ENCODE measurements at places on chromosomes 13 and 19. TPM values are rescaled to one million over a fixed set of nuclear protein-coding genes. Genes with fewer than 3 reads are reported as not detected.
A peak's percentile ranks its signal among the peaks of the same experiment; 100 is the strongest.

GRCh38 chr19:47094557-47095475 is 18.8 kb downstream of the ZC3H4 start:
- H3K36me3 ChIP-seq = peaks cover 81% of the 10 kb centered on the region
- no peaks in the 10 kb centered on the region for H3K27me3 ChIP-seq
- H3K4me1 ChIP-seq = peaks cover 71% of the 10 kb centered on the region
- peak overlapping the region; percentile 95 for H3K27ac ChIP-seq
- peak overlapping the region; percentile 65 for H3K4me3 ChIP-seq

- H3K27me3 ChIP-seq = no peaks in the 10 kb centered on the region
- H3K27ac ChIP-seq = no peak overlapping the region
- H3K4me1 ChIP-seq = peaks cover 16% of the 10 kb centered on the region
- no peak for DNase-seq
- no peak overlapping the region for H3K4me3 ChIP-seq
Observed at GRCh38 chr13:45242070-45242469, 41.2 kb upstream of the KCTD4 start.

- H3K27me3 ChIP-seq = no peaks in the 10 kb centered on the region
- peaks cover 12% of the 10 kb centered on the region for H3K4me1 ChIP-seq
- peaks cover 22% of the 10 kb centered on the region for H3K36me3 ChIP-seq
- no peak overlapping the region for H3K4me3 ChIP-seq
Observed at GRCh38 chr19:1227304-1228054, 10.3 kb downstream of the CBARP start.

DNA sequence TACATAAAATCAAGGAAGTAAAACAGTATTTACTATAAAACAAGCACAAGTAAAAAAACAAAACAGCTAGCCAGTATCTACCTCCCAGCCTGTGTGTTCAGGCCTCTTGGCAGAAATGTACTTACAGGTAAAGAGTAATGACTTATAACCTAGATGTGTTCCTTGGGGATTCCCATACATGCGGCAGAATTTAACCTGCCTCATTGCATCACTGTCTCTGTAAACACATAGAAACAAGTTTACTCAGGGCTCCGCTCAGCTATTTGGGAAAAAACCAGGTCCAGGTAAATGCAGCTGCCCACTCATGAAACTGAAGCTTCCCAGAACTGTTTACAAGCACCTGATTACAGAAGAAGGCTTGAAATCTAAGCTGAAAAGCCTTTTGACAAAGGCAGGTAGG is 50.7 kb upstream of the SERP2 start:
- no peaks in the 10 kb centered on the region for H3K36me3 ChIP-seq
- H3K4me3 ChIP-seq = no peak overlapping the region
- DNase-seq = no peak
- no peaks in the 10 kb centered on the region for H3K27me3 ChIP-seq
- H3K27ac ChIP-seq = no peak overlapping the region

- H3K27me3 ChIP-seq = no peaks in the 10 kb centered on the region
- no peak for DNase-seq
- peaks cover 50% of the 10 kb centered on the region for H3K4me1 ChIP-seq
- H3K4me3 ChIP-seq = peak overlapping the region; percentile 63
Observed at GRCh38 chr19:41324231-41324702, 14.3 kb downstream of the CCDC97 start.

DNA sequence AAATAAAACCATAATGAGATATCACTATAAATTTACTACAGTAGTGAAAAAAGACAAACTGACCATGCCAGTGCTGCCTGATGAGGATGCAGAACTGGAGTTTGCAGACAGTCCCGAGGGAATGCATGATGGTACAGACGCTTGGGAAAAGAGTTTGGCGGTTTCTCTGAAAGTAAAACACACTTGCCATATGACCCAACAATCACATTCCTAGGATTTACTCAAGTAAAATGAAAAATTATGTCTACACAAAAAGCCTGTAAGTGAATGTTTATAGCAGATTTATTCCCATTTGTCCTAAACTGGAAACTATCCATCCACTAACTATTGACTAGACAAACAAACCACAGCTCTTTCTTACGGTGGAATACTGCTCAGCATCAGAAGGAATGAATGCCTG is 271.0 kb downstream of the DNAJC15 start:
- H3K4me1 ChIP-seq = no peaks in the 10 kb centered on the region
- peaks cover 10% of the 10 kb centered on the region for H3K27me3 ChIP-seq
- no peaks in the 10 kb centered on the region for H3K36me3 ChIP-seq
- H3K4me3 ChIP-seq = no peak overlapping the region

GRCh38 chr13:73065036-73065435 is 6.2 kb downstream of the KLF5 start:
- no peaks in the 10 kb centered on the region for H3K27me3 ChIP-seq
- H3K4me1 ChIP-seq = no peaks in the 10 kb centered on the region
- H3K4me3 ChIP-seq = peak overlapping the region; percentile 87
- peak overlapping the region; percentile 61 for H3K27ac ChIP-seq
- H3K36me3 ChIP-seq = peaks cover 92% of the 10 kb centered on the region

DNA sequence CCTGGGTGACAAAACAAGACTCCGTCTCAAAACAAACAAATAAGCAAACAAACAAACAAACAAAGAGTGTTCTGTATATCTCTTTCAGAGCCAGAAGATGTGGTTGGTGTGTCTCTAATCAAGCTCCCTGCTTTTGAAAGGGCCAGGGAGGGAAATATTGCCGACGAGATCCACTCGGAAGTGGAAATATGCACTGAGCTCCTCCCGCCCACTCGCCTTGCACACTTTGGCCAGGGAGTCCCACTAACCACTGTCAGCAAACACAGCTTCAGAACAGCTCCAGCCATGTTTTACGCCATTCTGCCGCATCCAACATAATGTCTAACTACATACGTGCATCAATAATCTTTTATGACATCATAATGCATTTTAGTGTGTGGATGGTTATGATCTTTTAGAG is 155.5 kb upstream of the VSTM2B start:
- no peaks in the 10 kb centered on the region for H3K4me1 ChIP-seq
- H3K27ac ChIP-seq = no peak overlapping the region
- DNase-seq = no peak
- H3K36me3 ChIP-seq = no peaks in the 10 kb centered on the region
- peaks cover 59% of the 10 kb centered on the region for H3K27me3 ChIP-seq

GRCh38 chr13:94481941-94482340 is 2.5 kb upstream of the DCT start:
- H3K27me3 ChIP-seq = no peaks in the 10 kb centered on the region
- peak; percentile 1 for DNase-seq
- no peaks in the 10 kb centered on the region for H3K4me1 ChIP-seq
- no peak overlapping the region for H3K27ac ChIP-seq

Gene PABPC3
- 0.28 TPM for total RNA-seq

Gene NDFIP2
- total RNA-seq = 25.9 TPM

Gene OSCAR
- total RNA-seq = 0.64 TPM

Gene TGFBR3L
- 1.6 TPM for total RNA-seq

Gene ICAM5
- total RNA-seq = 1.3 TPM

Gene ZNF415
- total RNA-seq = not detected

Data from Calu3 (cell line).